ENCODE measurements at places on chromosomes 5 and 9.

GRCh38 chr5:167764641-167765289 lies 526.7 kb upstream of the WWC1 start:
- no peak for DNase-seq

DNA sequence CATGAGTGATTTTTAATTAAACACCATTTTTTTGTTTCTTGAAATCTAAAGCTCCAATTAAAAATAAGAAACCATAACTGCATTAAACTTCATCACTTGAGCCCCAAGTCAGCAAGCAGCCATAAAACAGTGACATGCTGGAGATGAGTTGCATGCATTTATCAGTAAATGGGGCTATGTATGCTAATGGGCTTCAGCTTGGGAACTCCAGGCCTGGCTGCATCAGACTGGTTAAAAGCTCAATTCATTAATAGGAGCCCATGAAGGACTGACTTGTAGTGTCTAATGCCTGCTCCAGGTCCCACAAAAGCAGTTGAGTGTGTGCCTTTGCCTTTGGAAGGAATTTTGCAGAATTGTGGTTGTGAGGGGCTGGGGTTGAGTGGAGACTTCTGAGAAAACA lies 33.6 kb upstream of the GPR151 start:
- DNase-seq: no peak

DNA sequence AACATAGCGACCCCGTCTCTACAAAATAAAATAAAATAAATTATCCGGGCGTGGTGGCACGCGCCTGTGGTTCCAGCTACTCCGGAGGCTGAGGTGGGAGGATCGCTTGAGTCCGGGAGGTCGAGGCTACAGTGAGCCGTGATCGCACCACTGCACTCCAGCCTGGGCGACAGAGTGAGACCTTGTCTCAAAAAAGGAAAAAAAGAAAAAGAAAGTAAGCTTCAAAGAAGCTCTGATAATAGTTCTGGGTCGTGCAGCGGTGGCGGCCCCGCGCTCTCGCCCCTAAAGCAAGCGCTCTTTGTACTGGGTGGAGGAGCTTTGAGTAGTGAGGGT lies 6.8 kb downstream of the TLX3 start:
- no peak for DNase-seq

- DNase-seq: no peak
These were observed 45.7 kb upstream of the HAND1 start for GRCh38 chr5:154523709-154524108.

DNA sequence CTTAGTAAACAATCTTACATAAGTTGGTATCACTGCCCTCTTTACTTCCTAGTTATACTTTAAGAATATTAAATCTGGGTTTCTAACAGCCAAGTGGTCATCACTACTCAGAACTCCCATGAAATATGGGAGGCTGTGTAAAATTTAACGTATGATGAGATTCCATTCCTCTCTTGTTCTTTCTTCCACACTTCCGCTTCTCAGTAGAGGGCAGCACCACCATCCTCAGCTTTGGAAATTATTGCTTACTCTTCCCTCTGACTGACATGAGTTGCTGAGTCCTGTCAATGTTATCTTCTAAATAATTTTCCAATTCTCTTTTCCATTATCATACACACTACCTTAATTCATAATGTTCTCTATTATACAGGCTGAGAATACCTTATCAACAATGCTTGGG lies 194.0 kb downstream of the RFX3 start:
- no peak for DNase-seq

Measured in stimulated activated CD4-positive, alpha-beta T cell treated with anti-CD3 and anti-CD28 coated beads, Interleukin-12 subunit alpha, Interleukin-12 subunit beta, amount 100 ng/mL, for 4 hours (primary cell).